ENCODE measurements at places on chromosomes 4 and X.

DNA sequence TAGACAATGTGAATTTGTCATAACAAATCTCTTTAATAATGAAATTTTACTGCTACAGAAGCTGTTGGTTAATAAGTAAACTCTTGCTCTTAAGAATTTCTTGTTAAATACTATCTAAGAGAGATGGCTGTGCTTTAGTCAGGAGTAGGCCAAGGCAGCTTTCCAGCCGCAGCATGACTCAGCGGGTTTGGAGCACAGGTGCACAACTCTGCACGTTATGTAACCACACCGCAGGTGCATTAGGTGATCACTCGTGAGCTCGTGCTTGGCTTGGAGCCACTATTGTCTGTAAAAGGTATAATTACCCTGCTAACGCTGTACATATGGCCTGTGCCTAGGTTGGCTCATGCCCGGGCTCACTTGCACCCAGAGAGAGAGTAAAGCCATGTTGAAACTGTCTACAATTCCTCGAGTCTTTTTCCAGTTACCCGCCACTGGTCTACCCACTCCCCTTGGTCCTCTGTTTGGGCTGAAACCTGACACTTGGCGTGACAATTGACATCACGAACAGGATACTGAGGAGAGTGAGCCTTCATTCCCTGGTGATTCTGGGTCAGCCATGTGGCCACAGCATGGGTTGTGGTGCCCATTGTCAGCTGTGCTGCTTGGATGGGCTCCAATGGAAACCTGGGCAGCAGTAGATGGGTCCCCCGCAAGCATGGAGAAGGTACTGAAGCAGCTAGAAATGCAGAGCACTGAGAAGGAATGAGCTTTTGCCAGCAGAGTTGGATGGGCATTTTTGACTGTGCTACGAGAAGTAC, 18.4 kb upstream of the ANAPC4 start:
- no peak for DNase-seq

GRCh38 chr4:118085700-118086099, 51.4 kb downstream of the NDST3 start:
- DNase-seq: no peak

GRCh38 chrX:37652589-37653231, 32.9 kb upstream of the XK start:
- DNase-seq: no peak

- peak; percentile 25 for DNase-seq
Measured at GRCh38 chr4:83267121-83267829, 17.3 kb downstream of the COQ2 start.

DNA sequence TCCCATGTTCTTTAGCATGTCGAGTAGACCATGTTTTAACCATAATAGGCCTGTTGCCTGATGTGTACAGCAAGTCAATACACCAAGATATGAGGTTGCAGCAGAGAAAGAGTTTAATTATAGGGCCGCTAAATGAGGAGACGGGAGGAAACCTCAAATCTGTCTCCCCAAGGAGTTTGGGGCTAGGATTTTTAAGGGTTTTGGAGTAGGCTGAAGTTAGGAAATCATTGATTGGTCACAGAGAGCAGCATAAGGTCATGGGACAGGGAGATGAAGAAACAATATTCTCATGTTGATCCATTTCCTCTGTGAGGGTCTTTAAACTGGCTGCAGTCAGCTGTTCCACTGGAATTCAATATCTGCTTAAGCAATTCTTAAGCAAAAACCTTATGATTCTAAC, 160.2 kb upstream of the GALNT7 start:
- no peak for DNase-seq

DNA sequence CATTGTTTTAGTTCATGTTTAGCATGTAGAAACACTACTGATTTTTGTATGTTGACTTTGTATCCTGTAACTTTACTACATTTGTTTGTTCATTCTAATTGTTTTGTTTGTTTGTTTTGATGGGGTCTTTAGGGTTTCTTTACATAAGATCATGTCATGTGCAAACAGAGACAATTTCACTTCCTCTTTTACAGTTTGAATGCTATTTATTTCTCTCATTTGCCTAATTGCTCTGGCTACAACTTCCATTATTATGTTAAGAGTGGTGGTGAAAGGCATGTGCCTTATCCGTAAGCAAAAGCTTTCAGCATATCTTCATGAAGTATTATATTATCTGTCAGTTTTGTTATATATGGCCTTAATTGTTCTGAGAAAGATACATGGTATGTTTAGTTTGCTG, 571.1 kb downstream of the PCDH7 start:
- DNase-seq: no peak

DNA sequence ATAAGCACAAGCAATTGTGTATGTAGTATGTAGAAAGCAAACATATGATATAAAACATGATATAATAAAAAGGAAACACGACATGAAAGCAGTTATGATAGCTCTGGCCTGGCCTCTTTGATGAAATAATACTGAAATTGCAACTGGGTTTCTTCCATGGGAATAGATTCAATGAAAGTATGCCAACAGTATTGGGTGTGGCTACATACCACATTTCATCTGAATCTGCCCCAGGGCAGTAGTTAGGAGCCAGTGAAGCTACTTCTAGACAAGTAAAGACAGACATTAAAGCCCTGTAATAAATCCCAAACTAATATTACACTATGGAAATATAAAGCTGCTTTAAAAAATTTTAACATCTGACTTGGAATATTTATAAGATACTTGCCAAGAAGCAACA, 207.3 kb downstream of the FBXW7 start:
- DNase-seq: no peak

DNA sequence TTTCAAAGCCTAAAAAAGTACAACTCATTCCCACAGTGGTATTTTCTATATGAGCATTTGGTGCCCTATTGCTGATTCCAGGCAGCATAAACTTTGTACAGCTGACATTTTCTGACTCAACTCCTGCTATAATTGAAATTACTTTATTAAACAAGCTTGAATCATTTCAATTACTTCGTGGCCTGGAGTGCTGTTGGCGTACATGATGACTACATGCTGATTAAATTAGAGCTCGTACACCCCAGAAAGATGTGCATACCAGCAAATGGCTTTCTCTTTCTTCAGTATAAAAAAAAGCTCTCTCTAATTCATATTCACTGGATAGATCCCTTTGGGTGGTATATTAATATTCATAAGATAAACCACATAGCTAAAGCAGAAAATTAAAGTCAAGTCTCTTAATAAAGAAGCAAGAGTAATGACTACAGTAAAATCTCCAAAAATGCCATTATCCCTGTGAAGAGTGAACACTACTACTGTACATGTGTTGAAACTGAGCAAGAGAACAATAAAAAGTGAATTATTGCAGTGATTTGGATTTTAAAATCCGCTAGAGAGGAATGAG, 245.0 kb upstream of the IGFBP7 start:
- peak; percentile 7 for DNase-seq

- DNase-seq: peak; percentile 68
Measured at GRCh38 chr4:104494822-104495559, at the start of gene CXXC4. CXXC4 (minus strand) TSS chr4:104494894; CDS start chr4:104491802, 3,092 bp downstream.

DNA sequence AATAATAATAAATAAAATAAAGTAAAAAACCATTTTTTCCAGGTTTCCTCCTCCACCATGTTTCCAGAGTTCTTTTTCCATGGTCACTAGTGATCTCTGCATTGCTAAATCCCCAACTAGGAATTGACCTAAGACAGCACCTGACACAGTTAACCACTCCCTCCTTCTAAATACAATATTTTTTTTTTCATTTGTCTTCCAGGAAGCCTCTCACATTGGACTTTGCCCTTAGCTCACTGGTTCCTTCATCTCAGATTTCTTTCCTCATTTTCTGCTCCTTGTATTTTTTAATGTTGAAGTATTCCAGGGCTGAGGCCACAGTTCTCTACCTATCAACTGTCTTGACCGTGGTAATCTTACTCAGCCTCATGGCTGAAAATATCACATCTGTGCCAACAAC, 187.3 kb upstream of the FAM241A start:
- DNase-seq: no peak

DNA sequence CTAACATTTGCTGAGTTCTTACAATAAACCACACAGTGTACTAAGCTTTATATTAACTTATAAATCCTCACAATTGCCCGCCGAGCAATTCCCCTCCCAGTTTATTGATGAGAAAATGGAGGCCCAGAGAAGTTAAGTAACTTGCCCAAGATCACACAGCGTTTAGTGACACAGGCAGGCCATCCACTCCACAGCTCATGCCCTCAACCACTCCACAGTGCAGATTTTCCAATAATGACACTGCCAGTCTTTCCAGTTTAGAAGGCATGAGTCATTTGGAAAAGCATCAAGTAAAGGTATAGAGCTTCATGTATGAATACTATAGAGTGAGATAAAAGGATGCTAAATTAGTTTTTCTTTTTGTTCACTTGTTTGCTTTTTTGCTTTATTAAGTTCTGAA, 208.5 kb downstream of the CAMK2D start:
- no peak for DNase-seq

DNA sequence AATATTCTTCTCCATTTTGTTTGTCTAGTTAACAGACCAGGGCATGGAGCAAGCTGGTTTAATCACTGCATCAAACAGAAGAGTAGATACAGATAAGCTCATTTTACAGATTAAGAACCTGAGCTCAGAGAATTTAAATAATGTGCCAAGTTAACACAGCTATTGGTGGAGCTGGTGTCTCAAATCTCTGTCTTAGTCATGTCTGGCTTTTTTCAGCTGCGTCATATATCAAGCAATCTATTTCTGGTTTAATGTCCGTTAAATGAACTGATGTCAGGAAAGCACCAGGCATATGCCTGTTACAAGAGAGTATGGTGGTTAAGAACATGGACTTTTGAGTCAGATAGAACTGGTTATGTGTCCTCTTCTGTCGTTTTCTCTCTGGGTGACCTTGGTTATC, 79.8 kb upstream of the ADGRA3 start:
- DNase-seq: no peak

GRCh38 chr4:10115271-10115796, 1.3 kb downstream of the WDR1 start:
- peak; percentile 53 for DNase-seq

DNA sequence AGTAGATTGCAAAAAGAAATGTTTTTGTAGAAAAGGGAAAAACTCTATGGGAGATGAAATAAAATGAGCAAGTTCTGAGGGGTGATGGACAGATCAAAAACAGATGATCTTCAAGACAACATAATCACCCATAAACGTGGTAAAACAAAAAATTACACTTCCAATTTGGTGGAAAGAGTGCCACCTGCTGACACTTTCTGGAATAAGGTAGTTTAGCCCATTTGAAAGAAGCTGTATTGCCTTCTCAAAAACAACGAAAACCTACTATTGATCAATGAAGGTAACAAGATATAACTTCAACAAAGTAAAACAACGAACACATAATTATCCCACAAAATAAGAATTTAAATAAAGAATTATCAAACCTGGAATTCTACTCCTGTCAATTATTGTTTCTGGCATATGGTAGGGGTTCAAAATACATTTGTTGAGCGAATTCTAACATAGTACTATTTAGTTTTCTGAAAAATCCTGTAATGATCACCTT, 2.5 kb downstream of the COQ2 start:
- DNase-seq: peak; percentile 62

Data from fibroblast of skin of right biceps (primary cell).